ENCODE measurements at places on chromosomes 7 and 10.

- H3K36me3 ChIP-seq = no peaks in the 10 kb centered on the region
- H3K4me3 ChIP-seq = no peak overlapping the region
- no peaks in the 10 kb centered on the region for H3K27me3 ChIP-seq
- H3K4me1 ChIP-seq = no peaks in the 10 kb centered on the region
- no peak for DNase-seq
- H3K27ac ChIP-seq = no peak overlapping the region
Measured at GRCh38 chr10:28796606-28797512, 119.5 kb downstream of the BAMBI start.

DNA sequence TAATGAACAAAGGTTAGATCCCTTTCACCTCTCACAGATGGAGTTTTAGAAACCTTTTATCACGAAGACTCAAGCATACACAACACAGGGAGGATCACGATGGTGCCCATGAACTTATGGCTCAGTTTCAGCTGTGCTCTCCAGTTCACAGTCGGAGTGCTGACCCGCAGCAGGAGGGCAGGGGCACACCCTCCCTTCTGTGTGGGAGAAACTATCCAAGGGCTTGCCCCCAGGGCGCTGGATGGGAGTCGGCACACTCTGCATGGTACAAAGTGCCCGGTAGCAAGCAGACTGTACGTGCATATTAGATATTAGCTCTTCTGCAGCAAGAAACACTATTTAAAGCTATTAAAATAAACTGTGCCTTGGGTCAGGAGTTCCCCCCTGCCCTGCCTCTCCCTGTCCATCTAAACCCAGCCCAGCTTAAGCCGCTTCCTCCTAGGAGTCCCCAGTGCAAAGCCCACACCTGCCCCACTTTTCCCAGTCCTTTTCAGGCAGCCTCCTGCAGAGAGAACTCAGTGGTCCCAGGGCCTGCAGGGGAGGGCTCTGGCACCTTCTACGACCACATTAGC is 76.5 kb downstream of the CHST15 start:
- no peak for DNase-seq
- H3K27ac ChIP-seq = no peak overlapping the region
- H3K36me3 ChIP-seq = no peaks in the 10 kb centered on the region
- no peak overlapping the region for H3K4me3 ChIP-seq

GRCh38 chr10:60570272-60570865 is 180.7 kb upstream of the ANK3 start:
- no peaks in the 10 kb centered on the region for H3K27me3 ChIP-seq
- no peak for DNase-seq
- H3K4me3 ChIP-seq = no peak overlapping the region
- no peak overlapping the region for H3K27ac ChIP-seq

GRCh38 chr10:23413629-23414089 is 25.2 kb upstream of the OTUD1 start:
- no peaks in the 10 kb centered on the region for H3K4me1 ChIP-seq
- no peak for DNase-seq
- no peaks in the 10 kb centered on the region for H3K27me3 ChIP-seq
- H3K27ac ChIP-seq = no peak overlapping the region

GRCh38 chr7:50300336-50300735 is 4.2 kb upstream of the IKZF1 start:
- H3K4me1 ChIP-seq = peaks cover 19% of the 10 kb centered on the region
- no peak overlapping the region for H3K27ac ChIP-seq
- no peaks in the 10 kb centered on the region for H3K36me3 ChIP-seq
- no peaks in the 10 kb centered on the region for H3K27me3 ChIP-seq

- no peaks in the 10 kb centered on the region for H3K4me1 ChIP-seq
- no peak overlapping the region for H3K27ac ChIP-seq
- no peaks in the 10 kb centered on the region for H3K36me3 ChIP-seq
- no peak for DNase-seq
Measured at GRCh38 chr7:33612442-33612841, 292.9 kb upstream of the BMPER start.

DNA sequence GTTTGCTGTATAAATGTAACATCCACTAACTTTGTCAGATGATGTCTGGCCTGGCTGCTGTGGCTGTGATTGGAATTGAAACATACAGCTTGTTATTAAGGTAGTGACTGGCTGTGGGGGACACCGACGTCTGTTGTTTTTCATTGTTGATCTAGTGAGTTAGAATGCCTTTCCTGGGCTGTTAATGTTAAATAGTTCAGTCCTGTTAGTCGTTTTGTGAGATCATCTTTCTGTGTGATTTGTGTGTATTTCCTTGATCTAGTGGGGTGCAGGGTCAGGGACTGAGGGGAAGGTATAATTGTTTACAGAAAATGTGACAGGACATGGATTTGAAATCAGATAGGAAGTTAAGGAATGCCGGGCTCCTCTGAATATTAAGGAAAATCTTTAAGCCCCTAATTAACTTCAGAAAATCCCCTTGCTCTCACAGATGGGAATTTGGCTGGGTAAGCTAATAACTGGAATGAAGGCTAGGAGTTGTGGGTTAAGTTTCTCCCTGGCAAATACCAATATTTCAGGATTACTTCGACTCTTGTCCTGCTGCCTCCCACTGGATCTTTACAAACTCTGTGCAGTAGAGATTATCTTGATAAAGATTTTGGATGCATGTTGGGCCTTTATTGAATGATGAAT is 163.1 kb downstream of the AUTS2 start:
- H3K4me3 ChIP-seq = no peak overlapping the region
- no peak overlapping the region for H3K27ac ChIP-seq
- peaks cover 22% of the 10 kb centered on the region for H3K4me1 ChIP-seq
- H3K27me3 ChIP-seq = no peaks in the 10 kb centered on the region

DNA sequence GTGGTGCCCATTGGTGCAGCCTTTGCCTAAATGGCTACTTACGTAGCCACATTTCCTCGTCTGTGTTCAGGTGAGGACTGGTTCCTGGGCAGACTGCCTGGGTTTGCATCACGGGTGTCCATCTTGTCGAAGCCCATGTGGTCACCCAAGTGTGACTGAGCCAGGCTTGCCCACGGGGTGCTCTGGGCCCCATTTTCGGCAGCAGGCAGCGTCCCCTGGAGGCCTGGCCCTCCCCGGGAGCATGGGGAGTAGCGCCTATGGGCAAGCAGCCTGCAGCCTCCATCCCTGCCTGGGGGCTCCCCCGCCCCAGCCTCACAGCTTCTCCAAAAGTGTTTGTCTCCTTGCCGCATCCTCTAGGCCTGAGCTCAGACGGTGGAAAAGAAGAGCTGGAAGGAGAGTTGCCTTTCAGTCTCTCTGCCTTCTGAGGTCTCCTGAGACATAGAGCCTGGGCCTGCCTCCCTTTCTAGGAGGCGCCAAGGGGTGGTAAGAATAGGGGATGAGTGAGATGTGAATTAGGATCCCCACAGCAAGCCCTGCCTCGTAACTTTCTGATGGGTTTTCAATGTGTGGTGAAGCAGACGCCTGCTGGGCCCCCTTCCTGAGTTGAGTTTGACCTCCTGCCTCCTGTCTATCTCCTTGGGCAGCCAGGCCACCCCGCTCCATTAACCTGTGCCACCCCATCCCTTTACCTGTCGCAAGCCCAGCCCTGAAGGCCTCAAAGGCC is 42.7 kb downstream of the HTRA1 start:
- no peak overlapping the region for H3K4me3 ChIP-seq
- H3K27me3 ChIP-seq = no peaks in the 10 kb centered on the region
- H3K36me3 ChIP-seq = no peaks in the 10 kb centered on the region
- H3K27ac ChIP-seq = no peak overlapping the region

DNA sequence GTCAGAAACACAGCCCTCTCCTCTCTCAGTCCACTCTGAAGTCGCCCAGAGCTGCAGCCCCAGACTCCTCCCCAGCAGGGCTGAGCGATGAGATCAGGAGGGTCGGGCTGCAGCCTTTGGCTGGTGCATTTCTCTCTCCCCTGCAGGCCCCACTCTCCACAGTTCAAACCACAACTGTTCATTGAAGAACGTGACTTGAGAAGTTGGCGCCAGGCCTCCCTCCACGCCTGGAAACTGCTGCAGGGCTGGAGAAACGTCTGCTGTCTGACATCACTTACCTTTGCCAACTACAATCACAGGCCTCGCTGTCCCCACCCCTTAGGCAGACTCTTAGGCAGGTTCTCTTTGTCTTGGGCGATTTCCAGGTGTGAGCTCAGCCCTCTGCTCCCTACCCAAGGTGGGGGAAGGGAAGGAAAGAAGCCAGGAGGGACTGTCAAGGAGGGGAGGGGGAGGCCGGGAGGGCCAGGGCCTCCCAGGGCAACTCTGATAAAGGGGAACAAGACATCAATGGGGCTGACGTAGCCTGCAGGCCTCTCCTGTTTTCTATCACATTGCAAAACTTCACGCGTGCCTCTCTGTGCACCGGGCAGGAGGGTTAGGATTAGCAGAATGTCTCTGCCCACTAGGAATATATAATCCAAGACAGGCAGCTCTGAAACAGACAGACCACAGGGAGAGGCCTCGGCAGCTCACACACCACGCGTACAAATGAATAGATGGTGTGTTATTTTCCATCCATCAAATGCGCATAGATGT is 32.7 kb downstream of the CALML5 start:
- peak overlapping the region; percentile 75 for H3K27ac ChIP-seq
- peaks cover 24% of the 10 kb centered on the region for H3K4me1 ChIP-seq
- no peaks in the 10 kb centered on the region for H3K36me3 ChIP-seq
- DNase-seq = no peak
- no peaks in the 10 kb centered on the region for H3K27me3 ChIP-seq

- peaks cover 9% of the 10 kb centered on the region for H3K36me3 ChIP-seq
- no peak overlapping the region for H3K27ac ChIP-seq
- no peak overlapping the region for H3K4me3 ChIP-seq
- H3K27me3 ChIP-seq = no peaks in the 10 kb centered on the region
Measured at GRCh38 chr10:101851411-101852116, 8.0 kb upstream of the KCNIP2 start.

- H3K36me3 ChIP-seq = no peaks in the 10 kb centered on the region
- no peaks in the 10 kb centered on the region for H3K27me3 ChIP-seq
- no peak overlapping the region for H3K27ac ChIP-seq
Measured at GRCh38 chr10:44510379-44511115, 125.7 kb upstream of the CXCL12 start.

- no peaks in the 10 kb centered on the region for H3K36me3 ChIP-seq
- no peaks in the 10 kb centered on the region for H3K27me3 ChIP-seq
- no peak overlapping the region for H3K4me3 ChIP-seq
- no peaks in the 10 kb centered on the region for H3K4me1 ChIP-seq
Measured at GRCh38 chr10:21813946-21814345, 189.6 kb downstream of the DNAJC1 start.

- H3K27ac ChIP-seq = no peak overlapping the region
- no peak overlapping the region for H3K4me3 ChIP-seq
- DNase-seq = no peak
Measured at GRCh38 chr10:122659651-122660050, 40.0 kb downstream of the C10orf120 start.

DNA sequence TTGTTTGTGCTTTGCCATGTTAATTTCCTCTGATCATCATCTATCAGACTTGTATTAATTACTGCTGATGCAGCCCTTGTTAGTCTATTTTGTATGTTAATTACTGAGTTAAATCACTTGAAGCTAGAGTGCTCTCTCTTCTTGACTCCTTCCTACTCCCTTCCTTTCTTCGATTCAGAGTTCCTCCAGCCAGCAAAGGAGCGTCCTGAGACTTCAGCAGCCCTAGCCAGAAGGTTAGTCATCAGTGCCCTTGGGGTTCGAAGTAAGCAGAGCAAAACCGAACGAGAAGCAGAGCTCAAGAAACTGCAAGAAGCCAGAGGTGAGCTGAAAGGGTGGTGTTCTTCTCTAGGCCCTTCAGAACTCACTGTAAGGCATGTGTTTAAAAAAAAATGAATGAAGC is 32.1 kb downstream of the LOXL4 start:
- no peaks in the 10 kb centered on the region for H3K4me1 ChIP-seq
- H3K27me3 ChIP-seq = no peaks in the 10 kb centered on the region
- no peak for DNase-seq
- H3K4me3 ChIP-seq = no peak overlapping the region
- H3K36me3 ChIP-seq = peaks cover 18% of the 10 kb centered on the region
- H3K27ac ChIP-seq = no peak overlapping the region

DNA sequence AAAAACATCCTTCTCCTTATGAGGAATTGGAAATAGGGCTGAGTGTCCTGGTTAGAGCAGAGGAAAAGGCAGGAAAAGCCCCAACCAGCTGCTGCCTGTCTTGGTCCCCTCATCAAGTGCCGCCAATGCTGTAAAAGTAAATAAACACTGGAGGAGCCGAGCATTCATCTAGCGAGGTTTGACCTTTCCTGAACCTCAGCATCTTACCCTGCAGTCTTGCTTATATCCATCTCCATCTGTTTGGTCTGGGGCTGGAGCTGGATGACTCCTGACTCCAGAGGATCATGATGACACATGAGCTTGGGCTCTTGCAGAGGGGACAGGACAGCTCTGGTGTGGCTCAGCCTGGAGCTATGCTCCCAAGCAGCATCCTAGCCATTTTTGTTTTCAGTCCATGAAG is 501.1 kb downstream of the TNS3 start:
- H3K27me3 ChIP-seq = no peaks in the 10 kb centered on the region
- DNase-seq = no peak
- no peaks in the 10 kb centered on the region for H3K36me3 ChIP-seq
- no peak overlapping the region for H3K4me3 ChIP-seq
- no peaks in the 10 kb centered on the region for H3K4me1 ChIP-seq

DNA sequence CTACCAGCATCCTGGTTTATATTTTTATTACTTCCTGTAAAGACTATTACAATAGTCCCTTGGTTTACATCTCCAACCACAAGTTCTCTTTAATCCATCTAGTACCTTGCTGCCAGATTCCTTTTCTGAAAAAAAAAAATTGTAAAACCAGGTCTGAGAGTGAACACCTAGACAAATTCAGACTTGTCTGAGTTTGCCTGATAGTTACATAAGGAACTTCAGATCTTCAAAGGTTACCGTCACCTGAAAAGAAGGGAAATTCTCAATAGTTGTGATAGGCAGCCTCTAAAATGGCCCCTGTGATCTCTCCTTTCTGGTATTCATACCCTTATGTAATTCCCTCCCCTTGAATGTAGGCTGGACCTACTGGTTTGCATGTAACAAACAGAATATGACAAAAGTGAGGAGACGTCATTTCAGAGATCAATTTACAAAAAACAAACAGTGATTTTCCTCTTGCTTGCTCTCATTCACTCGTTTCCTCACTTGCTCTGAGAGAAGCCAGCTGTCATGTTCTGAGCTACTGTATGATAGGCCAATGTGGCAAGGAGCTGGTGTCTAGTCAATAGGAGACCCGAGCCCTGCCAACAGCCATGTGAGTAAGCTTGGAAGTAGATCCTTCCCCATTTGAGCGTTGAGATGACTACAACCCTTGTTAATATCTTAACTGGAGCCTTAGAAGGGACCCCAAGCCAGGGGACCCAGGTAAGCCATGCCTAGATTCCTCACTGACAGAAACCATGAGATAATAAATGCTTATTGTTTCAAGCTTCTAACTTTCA is 110.9 kb upstream of the LSM8 start:
- H3K27ac ChIP-seq = peak overlapping the region; percentile 1
- H3K27me3 ChIP-seq = no peaks in the 10 kb centered on the region
- H3K36me3 ChIP-seq = no peaks in the 10 kb centered on the region
- no peak for DNase-seq
- no peak overlapping the region for H3K4me3 ChIP-seq
- no peaks in the 10 kb centered on the region for H3K4me1 ChIP-seq
